ENCODE measurements at places on chromosomes 1 and 21.

- no peak for DNase-seq
Observed at GRCh38 chr1:195973311-195973904, 634.8 kb downstream of the KCNT2 start.

- DNase-seq, result peak; percentile 52
Observed at GRCh38 chr1:171245458-171246064, 2.7 kb upstream of the FMO1 start.

GRCh38 chr21:44766818-44767354 lies 34.7 kb downstream of the UBE2G2 start:
- no peak for DNase-seq

DNA sequence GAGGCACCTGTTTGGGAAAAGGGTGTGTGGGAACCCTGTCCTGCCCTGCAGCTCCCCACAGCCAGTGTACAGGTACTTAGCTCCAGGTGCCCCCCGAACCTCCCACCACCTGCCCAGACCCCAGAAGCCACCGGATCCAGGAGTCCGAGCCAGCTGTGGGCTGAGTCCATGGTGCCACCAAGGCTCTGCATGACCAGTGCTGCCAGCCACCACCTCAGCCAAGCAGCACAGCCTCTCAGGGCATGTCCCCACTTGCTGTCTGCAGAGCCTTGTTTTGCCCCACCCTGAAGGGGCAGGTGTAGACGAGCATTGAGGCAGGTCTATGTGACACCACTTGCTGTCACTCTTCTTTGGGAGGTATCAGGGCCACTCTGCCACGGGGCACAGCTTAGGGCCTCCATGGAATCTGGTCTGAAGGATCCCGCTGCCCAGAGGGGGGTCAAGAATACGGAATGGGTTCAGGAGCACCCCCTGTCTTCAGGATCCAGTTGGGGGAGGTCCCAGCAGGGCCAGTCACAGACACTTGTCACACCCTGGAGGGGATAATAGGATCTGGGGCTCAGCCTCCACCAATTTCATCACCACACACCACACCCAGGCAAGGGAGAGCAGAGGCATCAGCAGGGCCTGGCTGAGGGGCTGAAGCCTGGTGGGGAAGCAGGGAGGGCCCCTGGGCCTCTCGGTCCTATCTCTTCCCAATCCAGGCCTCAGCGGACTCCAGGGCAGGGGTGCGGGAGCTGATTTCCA lies 27.7 kb downstream of the ARHGEF19 start:
- DNase-seq, result no peak

DNA sequence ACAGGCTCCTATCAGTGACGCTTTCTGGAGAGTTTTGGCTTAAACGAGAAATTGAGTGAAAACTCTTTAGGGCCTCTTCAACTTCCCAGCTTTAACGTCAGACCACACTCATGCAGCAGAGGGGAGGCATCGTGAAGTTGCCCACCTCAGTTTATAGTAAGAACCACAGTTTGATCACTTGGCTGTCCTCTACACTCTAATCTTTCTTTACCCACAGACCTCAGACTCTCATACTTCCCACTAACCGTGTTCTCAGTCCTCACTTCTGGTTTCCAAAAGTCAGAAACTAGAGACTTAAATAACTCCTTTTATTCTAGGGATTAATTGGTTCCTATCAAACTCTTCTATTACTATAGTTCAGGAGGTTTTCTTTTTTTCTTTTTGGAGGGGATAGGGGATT lies 302.2 kb downstream of the NTNG1 start:
- no peak for DNase-seq

Measured in NT2/D1 (cell line).